ENCODE measurements at places on chromosomes 7 and 10.

- DNase-seq: no peak
Measured at GRCh38 chr10:12685261-12686058, 316.1 kb downstream of the CCDC3 start.

DNA sequence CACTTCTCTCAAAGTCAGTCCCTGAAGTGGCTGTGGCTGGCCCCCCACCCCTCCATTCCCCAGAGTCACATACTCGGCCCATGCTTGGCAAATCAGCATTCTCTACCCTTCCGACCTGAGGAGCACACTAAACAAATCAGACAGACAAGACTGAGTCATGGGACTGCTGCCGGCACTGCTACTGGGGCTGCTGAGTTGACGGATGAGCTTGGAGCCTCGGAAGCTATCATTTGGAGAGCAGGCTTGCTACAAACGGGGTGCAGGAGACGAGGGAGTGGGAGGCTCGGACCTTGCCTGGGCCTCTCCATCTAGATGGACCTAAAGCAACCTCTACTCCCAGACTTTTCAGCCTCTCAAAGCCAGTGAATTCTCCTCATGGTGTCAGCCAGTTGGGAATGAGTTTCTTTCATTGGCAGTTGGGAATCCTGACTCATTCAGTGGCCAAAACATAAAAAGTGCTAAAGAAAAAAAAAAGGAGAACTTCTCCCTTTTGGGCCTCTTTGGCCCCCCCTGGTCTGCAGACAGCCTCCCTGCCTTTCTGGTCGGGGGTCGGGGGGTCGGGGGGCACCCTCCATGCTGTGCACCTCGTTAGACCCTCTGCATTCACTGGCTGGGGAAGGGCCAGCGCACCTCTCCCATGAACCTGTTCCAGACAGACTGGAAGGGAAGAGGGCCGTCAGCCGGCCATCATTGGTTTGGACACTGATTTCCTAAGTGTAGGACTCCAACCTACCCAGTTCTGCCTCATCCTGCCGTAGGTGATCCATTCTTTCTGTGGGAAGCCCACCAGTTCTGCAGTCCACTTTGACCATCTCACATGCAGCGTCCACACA, 52.3 kb upstream of the COL13A1 start:
- DNase-seq: no peak

DNA sequence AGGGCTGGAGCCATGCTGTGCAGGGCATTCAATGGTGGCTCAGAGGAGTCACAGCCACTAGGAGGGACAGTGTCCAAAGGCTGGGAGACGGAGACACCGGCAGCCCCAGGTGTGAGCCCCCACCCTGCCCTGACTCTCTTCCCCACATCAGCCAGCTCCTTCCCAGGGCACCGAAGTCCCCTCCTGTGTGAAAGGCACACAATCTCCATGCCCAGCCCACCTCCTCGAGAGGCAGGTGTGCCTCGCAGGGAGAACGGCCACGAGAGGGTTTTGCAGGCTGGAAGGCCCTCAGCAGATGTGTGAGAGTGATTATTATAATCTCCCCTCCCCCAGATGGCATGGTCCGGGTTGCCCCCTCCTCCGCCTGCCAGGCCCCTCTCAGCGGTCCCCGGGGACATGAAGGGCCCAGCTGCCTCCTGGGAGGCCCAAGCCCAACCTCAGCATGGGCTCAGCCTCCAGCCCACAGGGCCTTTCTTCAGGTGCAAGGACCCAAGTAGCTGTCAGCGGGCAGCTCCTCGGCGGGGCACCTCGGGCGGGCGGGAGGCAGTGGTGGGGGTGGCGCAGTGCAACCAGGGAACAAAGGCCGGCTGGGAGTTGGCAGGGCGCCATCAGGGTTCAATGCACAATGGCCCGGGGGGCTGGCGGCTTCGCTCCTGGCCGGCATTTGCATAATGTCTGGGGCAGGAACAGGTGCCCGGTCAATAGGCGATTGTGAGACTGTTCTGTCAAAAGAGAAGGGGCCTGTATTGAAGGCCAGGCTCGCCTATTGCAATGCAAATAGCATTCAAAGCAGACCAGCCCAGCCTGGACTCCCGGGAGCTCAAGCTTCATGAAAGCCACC, 155.3 kb upstream of the ZMIZ1 start:
- DNase-seq: no peak

DNA sequence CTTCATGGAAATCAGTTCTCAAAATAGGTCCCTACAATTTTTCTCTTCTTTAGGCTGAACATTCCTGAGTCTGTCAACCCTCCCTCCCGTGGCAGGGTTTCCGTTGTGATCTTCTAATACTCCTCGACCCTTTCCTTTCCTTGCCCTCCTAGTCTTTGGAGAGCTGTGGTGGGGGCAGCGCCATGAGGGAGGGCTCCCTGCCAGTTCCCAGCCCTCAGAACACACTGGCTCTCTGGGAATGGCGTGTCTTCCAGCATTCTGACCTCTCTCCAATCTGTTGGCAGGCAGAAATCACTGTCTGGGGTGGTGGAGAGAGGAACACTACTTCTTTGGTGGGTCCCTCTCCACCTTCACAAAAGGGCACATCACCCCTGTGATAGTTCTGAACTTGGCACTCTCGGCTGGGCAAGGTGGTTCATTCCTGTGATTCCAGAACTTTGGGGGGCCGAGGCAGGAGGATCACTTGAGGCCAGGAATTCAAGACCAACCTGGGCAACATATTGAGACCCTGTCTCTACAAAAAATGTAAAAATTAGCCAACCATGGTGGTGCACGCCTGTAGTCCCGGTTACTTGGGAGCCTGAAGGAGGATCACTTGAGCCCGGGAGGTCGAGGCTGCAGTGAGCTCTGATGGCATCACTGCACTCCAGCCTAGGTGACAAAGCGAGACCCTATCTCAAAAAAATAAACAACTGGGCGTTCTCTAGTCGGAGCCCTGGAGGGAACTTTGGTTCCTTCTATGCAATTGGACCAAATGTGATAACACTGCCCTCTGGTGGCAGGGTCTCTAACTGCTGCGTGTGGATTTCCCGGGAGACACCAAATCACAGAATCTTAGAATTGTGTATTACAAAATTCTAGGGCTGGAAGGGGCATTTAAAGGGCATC, 13.1 kb upstream of the ARPC1A start:
- no peak for DNase-seq

DNA sequence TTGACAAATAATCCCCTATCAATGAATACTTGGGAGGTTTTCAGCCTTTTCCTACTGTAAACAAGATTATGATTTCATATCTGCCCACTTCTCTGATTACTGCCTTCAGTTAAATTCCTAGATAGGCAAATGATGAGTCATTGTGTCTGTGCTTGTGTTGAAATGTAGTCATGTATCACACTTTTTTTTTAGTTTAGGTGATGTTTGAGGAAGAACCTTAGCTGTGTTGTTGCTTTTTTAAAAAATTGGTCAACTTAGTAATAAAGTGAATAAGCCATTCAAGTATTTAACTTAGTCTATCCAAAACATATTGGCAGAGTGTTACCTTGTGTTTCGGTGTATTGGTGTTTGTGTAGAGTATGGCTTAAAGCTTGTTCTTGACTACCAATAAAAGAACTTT, 60.0 kb downstream of the WAC start:
- peak; percentile 60 for DNase-seq

GRCh38 chr7:112162142-112162766, 43.9 kb downstream of the DOCK4 start:
- DNase-seq: no peak

DNA sequence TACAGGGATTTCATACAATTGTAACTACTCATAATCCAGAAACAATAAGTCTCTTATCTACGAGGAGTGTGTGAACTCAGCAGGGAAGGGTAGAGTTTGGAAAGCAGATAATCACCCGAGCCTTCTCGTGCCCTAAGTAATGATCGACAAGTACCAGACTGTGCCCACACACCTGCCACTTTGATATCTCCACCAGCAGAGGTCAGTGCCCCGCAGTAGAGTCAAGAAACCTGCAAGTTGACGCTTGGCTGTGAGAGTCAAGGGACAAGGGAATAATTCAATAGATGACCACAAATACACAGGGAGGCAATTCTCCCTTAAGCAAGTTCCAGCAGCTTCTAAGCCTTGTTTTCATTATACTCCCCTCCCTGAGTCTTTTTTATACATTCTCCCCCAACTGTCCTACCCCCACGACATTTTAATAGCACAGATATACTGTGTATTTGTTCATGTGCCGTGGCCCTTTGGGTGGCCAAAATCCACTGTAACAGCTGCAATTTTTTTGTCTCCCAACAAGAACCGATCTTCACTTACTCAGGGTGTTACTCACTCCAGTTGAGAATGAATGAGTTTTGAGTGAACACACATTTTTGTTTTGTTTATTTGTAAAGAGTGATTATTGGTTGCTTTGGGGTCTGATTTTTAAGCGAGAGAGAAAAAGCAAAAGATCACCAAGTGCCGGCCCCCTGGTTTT, 106.9 kb upstream of the RHEB start:
- no peak for DNase-seq

DNA sequence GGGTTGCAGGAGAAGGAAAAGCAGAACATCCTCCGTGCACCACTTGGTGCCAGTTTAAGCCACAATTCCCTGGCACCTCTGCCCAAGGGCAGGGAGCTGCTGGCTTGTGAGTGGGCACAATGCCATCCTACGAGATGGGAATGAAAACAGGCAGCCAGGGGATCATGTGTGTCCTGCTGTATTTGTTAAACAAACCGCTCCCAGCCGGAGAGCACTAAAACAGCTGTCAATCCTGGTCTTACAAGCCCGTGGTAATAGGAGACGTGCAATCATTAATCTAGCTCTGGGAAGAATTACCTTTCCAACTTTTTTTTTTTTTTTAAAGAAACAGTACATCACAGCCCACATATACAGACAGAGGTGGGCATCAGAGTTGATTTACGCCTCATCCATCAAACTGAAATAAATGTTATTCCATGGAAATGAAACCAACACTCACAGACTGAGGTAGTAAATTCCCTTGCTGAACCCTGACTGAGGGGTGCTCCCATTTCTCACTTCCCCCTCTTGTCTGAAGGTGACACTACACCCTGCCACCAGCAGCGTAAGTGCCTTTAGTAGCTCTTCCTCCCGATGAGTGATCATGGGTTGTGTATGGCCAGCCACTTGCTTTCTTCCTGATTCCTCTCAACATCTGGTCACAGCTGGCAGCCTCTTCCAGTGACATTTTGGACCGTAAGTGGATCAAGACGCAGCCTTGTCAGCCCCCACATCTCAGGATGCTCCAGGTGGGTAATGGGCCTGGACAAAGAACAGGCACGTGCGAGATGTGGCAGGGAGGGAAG, 143.8 kb downstream of the TEX36 start:
- no peak for DNase-seq

Data from non-pigmented ciliary epithelial cell (primary cell).